ENCODE measurements at places on chromosomes 11 and 22. TPM values are rescaled to one million over a fixed set of nuclear protein-coding genes. Genes with fewer than 3 reads are reported as not detected.

GRCh38 chr11:29432719-29433325 lies 584.0 kb downstream of the KCNA4 start:
- peak; percentile 2 for DNase-seq

GRCh38 chr22:36244522-36245391 lies 5.4 kb upstream of the APOL2 start:
- no peak for DNase-seq

- no peak for DNase-seq
Measured at GRCh38 chr11:126216526-126217305, 5.1 kb downstream of the FAM118B start.

Gene TMX2
- total RNA-seq = 129 TPM

GRCh38 chr22:39130152-39130704 lies 22.3 kb downstream of the CBX7 start:
- no peak for DNase-seq

DNA sequence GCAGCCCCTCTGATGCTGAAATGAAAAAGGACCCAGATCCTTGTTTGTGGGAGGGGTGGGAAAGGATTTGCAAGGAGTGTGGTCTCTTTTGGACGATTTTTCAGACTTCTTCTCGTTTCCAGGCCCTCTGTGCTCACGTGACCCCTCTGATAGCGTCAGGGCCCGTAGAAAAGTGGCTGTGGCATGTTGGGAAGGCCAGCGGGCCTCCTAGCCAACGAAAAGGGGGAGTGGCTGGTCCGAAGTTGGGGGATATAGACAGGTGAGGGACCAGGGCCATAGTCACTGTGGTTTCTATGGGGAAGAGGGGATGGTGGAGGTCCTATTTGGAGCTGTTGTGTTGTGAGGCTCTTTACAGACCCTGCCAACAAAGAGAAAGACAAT lies 6.6 kb downstream of the PARVB start:
- DNase-seq = no peak

Gene MUC15
- 2.8 TPM for total RNA-seq

- no peak for DNase-seq
Measured at GRCh38 chr11:126341760-126342161, 13.7 kb upstream of the ST3GAL4 start.

Gene OR51B2
- total RNA-seq = not detected

Gene CLDN5
- not detected for total RNA-seq

GRCh38 chr11:115385226-115385625 lies 119.0 kb downstream of the CADM1 start:
- no peak for DNase-seq

Gene ACR
- not detected for total RNA-seq

Gene SCUBE1
- total RNA-seq = not detected

Gene LGALS12
- total RNA-seq = not detected

DNA sequence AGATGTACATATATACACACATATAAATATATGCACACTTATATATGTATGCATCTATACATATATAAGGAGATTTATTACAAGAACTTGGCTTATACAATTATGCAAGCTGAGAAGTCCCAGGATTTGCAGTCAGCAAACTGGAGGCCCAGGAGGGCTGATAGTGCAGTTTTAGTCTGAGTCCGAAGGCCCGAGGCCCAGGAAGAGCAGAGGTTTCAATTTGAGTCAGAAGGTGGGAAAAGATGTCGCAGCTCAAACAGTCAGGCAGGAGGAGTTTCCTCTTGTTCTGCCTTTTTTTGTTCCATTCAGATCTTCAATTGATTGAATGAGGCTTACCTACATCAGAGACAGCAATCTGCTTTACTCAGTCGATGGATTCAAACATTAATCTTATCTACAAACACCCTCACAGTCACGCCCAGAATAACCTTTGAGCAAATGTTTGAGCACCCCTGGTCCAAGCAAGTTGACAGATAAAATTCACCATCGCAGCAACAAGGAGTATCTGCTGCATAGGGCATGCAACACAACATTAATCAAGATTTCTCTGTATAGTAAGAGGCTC lies 4.0 kb upstream of the SGSM1 start:
- DNase-seq = peak; percentile 53

Gene TBX10
- total RNA-seq = 0.27 TPM

- no peak for DNase-seq
Measured at GRCh38 chr11:78560153-78560552, 14.5 kb downstream of the NARS2 start.

Gene SOX10
- total RNA-seq = not detected

Gene POTEH
- total RNA-seq = not detected

Data from HepG2 (cell line).